KBM-7 (cell line): ENCODE measurements at places on chromosomes 5 and 9.
A peak's percentile ranks its signal among the peaks of the same experiment; 100 is the strongest.

DNA sequence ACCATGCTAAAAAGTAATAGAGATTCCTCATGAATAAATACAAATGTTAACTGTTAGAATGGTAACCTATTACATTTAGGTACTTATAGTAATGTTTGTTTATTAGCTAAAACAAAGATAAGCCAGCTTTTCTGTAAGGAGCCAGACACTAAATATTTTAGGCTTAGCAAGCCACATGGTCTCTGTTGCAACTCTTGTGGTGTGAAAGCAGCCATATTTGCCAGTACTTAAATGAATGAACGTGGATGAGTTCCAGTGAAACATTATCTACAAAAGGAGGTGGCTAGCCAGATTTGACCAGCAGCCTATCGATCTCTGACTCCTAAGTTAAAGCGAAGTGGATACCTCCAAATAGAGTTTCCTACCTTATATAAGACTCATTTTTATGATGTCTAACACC, 331.6 kb downstream of the CDH12 start:
- no peak for DNase-seq

- DNase-seq = no peak
Observed at GRCh38 chr9:7139886-7140285, 382.1 kb downstream of the KDM4C start.

DNA sequence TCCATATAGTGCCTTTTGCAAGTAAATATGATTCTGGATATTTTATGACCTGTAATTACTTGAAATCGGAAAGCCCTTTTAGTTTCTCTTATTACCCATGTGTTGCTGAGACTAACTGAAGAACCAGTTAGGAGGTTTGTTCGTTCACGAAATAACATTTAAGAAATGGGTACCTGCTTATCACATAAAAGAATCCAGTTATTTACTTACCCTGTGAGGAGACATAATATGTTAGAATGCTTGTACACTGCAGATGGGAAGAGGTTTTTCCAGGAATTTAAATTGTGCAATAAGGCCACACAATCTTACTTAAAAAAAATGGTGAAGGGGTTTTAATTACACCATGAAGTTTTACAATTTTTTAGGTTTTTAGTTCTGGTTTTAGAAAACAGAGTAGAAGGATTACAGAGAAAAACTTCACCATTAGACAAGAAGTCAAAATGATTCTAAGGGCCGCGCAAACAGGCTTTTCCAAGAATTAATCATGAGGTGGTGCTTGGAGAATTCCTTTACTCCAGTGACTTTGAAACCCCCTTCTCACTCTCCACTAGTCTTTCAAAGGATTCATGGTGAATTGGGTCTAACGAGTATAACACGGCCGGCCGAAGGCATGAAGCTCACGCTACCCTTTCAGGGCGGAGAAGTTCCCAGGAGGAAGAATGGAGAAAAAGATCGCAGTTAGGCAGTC, 1.1 kb upstream of the PTGER4 start:
- no peak for DNase-seq

- no peak for DNase-seq
Observed at GRCh38 chr9:86355814-86356213, 1.6 kb upstream of the TUT7 start.

DNA sequence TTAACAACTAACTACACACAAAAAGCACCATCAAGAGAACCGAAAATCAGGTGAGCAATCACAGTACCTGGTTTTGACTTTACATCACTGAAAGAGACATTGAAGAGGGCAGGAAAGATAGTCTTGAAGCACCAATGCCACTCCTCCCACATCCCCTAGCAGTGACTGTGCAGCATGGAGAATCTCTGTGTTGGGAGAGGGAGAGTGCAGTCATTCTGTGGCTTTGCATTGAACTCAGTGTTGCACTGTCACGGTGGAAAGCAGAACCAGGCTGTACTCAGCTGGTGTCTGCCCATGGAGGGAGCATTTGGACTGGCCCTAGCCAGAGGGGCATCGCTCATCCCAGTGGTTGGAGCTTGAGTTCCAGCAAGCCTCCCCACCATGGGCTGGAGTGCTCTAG, 40.4 kb downstream of the C5 start:
- DNase-seq = peak; percentile 19

DNA sequence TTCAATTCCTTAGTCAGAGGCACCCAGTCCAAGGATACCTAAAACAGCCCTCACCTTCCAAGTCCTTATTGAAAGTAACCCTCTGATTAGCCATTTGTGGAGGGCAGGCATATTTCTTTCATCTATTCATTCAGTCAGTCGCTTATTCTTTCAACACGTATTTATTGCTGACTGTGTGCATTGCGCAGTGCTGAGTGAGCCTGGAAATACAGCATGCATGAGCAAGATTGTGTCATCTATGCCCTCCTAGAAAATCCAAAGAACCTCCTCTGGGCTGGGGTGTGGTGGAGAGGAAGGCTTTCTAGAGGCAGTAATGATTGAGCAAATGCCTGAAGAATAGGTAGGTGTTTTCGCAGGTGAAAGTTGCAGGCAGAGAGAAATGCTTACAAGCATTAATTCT, 8.5 kb upstream of the FEM1C start:
- DNase-seq = no peak

DNA sequence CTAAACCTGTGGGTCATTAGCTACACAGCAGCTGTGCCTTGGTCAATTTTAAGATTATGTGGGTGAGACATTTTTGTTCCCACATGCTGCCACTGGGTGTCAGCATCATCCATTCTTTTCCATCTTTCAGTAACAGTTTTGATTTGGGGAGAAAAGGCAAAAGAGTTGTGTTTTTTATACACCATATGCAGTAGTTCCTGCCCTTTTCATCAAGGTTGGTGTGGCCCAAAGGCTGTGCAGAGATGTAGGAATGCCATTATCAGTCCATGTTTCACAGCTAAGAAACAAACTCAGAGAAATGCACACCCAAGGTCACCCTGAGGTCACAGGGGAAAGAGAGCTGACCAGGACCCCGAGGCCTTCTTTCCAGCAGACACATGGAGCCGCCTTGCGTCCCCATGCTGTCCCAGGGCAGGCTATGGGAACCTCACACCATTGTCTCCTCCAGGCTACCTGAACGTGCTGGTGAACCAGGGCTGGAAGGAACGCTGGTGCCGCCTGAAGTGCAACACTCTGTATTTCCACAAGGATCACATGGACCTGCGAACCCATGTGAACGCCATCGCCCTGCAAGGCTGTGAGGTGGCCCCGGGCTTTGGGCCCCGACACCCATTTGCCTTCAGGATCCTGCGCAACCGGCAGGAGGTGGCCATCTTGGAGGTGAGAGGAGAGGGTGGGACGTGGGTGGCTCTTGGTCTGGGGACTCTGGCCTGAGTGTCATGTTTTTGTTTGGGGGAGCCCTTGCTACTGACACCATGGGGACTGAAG, 27.8 kb upstream of the GRPEL2 start:
- DNase-seq = peak; percentile 67

- DNase-seq = no peak
Observed at GRCh38 chr5:145855763-145856267, 17.0 kb downstream of the GRXCR2 start.

GRCh38 chr9:92730897-92731296, 33.7 kb downstream of the BICD2 start:
- DNase-seq = no peak

DNA sequence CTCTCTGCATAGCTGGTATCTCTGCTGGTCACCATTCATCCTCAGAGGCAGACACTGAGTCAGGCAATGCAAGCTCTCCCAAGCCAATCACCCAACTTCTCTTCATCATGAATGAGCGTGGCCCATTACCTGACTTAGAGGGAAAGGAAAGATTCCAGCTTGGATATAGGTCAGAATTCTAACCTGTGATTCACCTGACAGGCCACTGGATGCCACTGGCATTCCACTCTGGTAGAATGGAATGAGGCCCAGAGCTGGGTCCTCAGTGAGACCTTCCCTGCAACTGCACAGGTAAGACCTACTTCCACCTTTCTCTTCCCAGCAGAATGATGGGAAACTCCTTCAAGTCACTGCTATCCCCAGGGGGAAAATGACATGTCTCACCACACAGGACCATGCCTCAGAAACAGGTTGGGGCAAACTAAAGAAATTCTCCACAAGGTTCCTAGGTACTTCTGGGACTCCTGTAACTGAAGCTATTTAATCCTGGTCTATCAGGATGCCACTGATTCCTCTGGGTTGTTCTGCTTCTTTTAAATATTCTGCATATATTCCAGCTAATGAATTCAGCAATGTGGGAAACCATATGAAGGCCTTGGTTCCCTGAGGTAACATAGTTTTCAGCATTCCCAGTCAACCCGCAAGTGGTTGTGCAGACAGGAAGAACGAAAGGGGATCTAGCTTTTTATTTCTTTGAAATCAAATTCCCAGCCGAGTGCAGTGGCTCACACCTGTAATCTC, 62.0 kb downstream of the SUSD1 start:
- DNase-seq = no peak

DNA sequence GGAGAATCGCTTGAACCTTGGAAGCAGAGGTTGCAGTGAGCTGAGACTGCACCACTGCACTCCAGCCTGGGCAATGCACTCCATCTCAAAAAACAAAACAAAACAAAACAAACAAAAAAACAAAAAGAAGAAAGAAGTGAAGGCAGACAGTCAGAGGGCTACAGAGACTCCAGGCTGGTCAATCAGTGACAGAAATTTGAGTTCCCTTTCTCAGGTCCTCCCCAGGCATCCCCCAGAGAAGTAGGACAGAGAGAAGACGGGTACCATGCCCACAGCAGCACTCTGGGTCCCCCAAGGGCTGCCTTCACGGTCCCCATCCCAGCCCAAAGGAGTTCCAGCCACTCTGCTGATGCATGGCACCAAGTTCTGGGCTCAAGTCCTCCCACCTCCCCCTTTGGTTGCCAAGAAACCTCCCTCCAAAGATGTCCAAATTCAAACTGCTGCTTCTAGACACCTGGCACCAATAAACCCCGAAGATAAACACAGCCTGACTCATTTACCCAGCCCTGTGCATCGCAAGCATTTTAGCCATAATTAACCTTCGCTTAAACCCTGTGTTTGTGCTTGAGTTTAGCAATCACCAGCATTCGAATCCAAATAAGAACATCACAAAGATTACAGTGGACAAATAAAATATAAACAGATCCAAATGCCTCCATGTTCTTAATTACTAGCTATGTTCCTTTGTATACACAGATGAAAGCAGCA, 24.0 kb downstream of the SEMA4D start:
- no peak for DNase-seq
